Hematopoietic multipotent progenitor cell treated with erythropoietin and hydrocortisone succinate and interleukin-3 and kit ligand, for 4 days (in vitro differentiated cells): ENCODE measurements at places on chromosomes 2 and 18.

GRCh38 chr2:108329771-108330170, 41.1 kb downstream of the SULT1C2 start:
- DNase-seq = no peak

GRCh38 chr18:31451625-31452024, 4.1 kb downstream of the DSG3 start:
- no peak for DNase-seq

- DNase-seq = peak; percentile 63
Observed at GRCh38 chr18:74503137-74503536, 7.0 kb downstream of the CNDP2 start.

GRCh38 chr2:237879991-237880560, 20.7 kb downstream of the RAMP1 start:
- DNase-seq = no peak
